ENCODE measurements at places on chromosomes 2 and 18.

GRCh38 chr2:40028792-40029488, 249.9 kb upstream of the THUMPD2 start:
- no peak overlapping the region for H3K4me3 ChIP-seq
- no peaks in the 10 kb centered on the region for H3K4me1 ChIP-seq
- no peak for DNase-seq
- H3K27ac ChIP-seq: no peak overlapping the region

DNA sequence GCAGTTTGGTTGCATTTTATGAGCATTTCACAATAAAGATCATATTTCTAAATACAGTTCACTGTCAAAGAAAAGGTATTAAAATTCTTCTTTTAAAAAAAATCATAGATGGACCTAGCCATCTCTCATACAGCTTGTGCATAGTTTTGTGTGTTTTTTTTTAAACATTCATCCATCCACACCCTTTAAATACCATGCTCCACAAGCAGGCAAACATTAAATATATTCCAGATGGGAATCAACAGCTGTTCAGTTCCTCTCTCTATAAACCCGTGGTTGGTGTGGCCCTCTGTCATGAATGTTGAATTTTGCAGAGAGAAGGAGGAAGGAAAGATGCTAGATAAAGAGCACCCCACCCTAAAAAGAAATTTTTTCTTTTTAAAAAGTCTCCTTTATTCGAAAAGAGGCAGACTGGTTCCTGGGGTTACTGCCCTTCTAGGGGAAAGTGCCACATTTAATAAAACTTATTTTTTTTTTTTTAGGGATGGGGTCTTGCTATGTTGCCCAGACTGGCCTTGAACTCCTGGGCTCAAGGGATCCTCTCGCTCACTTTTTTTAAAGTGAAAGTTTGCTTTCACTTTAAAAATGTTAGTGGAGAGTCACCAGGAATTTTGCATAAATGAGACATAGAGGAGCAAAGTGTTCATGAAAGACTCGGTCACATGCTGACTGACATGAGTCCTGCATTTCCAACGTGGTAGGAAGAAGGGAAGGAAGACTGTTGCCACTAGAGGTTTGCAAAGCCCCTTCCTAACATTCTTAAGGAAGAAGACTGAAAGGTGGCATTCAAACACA, 73.9 kb upstream of the LMAN1 start:
- H3K36me3 ChIP-seq: no peaks in the 10 kb centered on the region
- H3K27me3 ChIP-seq: peaks cover 3% of the 10 kb centered on the region
- H3K4me1 ChIP-seq: no peaks in the 10 kb centered on the region
- no peak for DNase-seq
- no peak overlapping the region for H3K4me3 ChIP-seq

- H3K27me3 ChIP-seq: no peaks in the 10 kb centered on the region
- H3K4me3 ChIP-seq: no peak overlapping the region
- no peaks in the 10 kb centered on the region for H3K4me1 ChIP-seq
- no peak for DNase-seq
- no peaks in the 10 kb centered on the region for H3K36me3 ChIP-seq
Observed at GRCh38 chr2:126798276-126799140, 100.2 kb upstream of the TEX51 start.

DNA sequence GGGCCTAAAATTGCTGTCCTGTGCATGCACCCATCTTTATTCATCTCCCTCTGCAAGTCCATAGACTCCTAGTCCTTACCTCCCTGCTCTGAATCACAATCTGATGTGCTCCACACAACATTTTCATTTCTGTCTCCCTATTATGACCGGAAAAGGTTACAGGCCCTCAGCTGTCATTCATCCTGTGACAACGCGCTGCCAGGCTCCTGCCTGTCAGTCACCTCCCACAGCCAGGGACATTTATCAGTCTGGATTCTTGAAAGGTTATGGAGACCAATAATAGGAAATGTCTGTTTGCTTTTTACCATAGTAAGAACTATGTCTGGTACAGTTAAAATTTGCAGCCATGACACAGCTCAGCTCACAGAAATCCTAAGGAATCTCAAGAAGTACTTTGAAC, 197.1 kb downstream of the RDH14 start:
- no peak overlapping the region for H3K27ac ChIP-seq
- H3K4me3 ChIP-seq: no peak overlapping the region
- no peaks in the 10 kb centered on the region for H3K4me1 ChIP-seq
- DNase-seq: no peak
- no peaks in the 10 kb centered on the region for H3K36me3 ChIP-seq

- H3K27ac ChIP-seq: no peak overlapping the region
- no peak overlapping the region for H3K4me3 ChIP-seq
- no peaks in the 10 kb centered on the region for H3K27me3 ChIP-seq
- DNase-seq: no peak
- H3K4me1 ChIP-seq: peaks cover 95% of the 10 kb centered on the region
Observed at GRCh38 chr2:47896450-47896968, 9.8 kb downstream of the FBXO11 start.

Measured in heart right ventricle (tissue), 16 donors.